ENCODE measurements at places on chromosomes 13 and 19. TPM values are rescaled to one million over a fixed set of nuclear protein-coding genes. Genes with fewer than 3 reads are reported as not detected.

NBEA gene
- 16.1 TPM for total RNA-seq

HSH2D gene
- 0.07 TPM for total RNA-seq

- no peak for DNase-seq
These were observed 33.3 kb upstream of the MICU2 start for GRCh38 chr13:21637296-21637695.

DNA sequence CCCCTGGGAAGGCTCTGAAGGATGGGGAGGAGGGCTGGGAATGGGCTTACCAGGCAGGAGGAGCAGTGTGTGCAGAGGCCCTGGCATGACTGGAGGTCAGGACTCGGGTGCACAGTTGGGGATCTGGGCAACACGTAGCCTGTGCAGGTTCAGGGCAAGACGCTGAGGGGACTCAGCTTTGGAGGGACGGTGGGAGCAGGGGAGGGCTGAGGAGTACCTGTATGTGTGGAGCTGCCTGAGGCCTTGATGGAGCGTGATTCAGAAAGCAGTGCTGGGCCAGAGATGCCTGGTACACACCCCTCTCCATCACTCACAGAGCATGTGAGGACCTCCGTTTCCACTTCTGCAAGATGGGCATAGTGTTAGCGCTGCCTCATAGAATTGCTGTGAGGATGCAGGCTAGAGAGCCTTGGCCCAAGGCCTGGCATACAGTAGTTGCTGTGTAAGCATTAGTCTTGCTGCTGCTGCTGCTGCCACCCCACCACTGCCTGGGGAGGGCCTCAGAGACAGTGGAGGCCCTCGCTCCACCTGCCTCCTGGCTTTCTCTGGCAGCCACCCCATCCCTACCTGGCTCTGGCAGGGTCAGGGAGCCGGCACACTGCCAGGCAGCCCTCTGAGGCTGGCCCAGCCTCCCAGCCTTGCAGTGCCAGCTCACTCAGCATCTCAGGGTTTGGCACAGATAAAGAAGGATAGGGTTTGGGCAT is 2.4 kb downstream of the PAK4 start:
- peak; percentile 40 for DNase-seq

- DNase-seq: no peak
These were observed 809.6 kb downstream of the EFNB2 start for GRCh38 chr13:105725887-105726286.

- no peak for DNase-seq
These were observed 365.4 kb downstream of the NDFIP2 start for GRCh38 chr13:79846386-79846785.

GRCh38 chr19:50362030-50362412 is 3.4 kb downstream of the NAPSA start:
- DNase-seq: no peak

- DNase-seq: no peak
These were observed 13.0 kb downstream of the CCNA1 start for GRCh38 chr13:36445278-36445677.

GRCh38 chr19:54262066-54262465 is 5.0 kb upstream of the LILRB5 start:
- DNase-seq: no peak

HIPK4 gene
- total RNA-seq: 0.15 TPM

DNA sequence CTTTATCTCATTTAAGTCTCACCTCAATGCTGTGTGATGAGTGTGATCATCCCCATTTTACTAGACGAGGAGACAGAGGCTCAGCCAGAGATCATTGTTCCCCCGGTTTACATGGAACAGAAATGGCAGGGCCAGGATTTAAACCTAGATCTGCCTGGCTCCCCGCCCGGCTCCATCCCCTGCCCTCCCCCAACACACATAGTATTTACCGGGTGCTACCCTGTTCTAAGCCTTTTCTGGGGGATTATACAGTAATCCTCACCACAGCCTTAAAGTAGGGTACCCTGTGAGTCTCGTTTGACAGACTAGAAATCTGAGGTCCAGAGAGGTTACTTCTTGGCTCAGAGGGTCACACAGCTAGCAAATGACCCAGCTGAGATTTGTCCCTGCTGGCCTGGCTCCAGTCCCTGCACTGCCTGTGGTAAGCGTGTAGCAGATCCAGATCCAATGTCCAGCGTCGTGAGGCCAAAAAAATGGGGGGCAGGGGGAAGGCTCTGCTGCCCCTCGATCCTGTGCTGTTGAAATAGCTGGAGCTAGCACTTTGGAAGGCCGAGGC is 3.8 kb upstream of the KLC3 start:
- DNase-seq: no peak

GRCh38 chr13:77544355-77544754 is 8.8 kb downstream of the SCEL start:
- DNase-seq: peak; percentile 10

KLK2 gene
- total RNA-seq: not detected

DNA sequence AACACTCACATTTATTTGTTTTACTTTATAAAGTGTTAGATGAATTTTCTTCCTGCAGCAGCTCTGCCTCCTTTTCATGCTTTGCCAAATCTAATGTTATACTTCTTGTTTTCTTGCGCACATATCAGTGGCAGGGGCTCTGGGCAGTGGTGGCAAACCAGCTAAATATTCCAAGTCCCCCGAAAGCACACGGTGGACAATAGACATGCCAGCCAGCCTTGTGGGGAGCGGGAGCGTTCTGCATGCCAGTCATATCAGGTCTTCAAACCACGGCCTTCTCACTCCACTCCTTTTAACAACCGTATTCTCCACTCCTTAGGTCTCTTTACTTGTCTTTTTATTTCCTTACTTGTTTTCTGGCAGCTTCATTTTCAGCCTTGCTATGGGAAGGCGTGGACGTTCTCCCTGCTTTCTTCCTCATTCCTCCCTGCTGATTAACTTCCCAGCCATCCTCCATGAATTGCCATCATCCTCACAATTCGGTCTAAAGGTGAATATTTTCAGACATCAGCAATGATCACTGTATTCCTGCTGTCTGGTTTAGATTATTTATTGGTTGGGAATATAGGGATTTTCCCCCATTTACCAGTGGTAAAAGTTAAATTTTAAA is 77.1 kb upstream of the WASF3 start:
- peak; percentile 3 for DNase-seq

GRCh38 chr19:18008814-18009213 is 844 bp downstream of the ARRDC2 start:
- peak; percentile 35 for DNase-seq

DNA sequence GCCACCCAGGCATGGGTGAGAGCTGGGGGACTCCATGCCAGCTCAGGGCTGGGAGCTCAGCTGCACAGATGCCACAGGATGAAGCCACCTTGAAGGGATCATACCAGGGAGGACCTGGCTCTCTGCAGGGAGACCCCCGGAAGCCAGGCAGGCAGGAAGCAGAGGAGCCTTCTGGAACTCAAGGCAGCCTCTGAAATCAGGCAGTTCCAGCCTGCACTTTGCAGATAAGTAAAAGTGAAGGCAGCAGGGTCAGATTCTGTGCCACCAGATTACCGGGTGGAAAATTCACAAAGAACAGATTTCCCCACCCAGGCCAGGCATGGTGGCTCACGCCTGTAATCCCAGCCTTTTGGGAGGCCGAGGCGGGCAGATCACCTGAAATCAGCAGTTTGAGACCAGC is 2.5 kb downstream of the TMEM259 start:
- DNase-seq: no peak

ZNF627 gene
- 20.1 TPM for total RNA-seq

DNA sequence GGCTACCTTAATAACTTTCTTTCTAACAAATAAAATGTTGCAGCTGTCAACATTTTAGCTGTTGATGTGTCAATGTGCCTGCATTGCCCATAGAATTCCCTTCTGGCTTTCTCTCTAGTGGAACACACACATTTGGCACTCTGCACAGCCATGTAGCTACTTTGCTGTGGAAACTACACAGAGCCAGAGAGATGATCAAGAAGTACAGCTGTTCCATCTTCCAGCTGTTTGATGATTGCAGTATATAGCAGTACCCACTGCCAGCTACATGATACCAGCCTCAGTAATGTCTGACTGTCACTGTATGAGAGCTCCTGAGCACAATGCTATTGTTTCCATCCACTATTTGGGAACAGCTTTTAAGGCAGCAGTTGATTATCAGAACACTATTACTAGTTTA is 843.0 kb downstream of the PCDH17 start:
- DNase-seq: no peak

DNA sequence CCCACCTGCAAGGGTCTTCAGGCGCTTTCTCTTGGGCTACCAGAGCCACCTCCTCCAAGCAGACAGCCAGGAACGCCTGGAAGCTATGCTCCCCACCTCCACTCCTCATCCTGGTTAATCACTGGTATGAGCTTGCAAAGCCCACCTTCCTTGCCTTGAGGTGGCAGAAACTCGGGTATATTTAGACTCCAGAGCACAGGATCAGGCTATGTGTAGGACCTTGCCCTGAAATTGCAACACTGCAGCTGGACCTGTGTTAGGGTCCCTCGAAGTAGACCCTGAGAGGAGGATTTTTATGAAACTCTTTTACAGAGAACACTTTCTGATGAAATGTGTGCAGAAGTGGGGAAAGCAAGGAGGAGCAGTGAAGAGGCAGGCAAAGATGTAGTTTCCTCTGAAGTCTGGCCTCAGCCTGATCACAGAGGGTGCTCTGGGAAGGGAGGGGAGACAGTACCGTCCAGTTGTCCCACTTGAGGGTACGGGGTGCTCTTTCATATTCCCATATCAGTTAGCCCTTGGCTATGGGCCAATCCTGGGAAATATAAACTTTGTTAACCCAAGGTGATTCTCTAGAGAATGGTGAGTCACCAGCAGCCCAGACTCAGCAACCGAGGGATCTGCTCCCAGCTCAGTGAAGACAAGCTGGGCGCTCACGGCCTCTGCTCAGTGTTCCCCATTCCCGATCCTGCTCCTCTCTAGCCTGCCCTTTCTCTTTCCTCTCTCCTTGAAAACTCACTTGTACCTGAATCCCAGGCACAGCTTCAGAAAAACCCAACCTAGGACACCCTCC is 157.9 kb downstream of the UQCRFS1 start:
- DNase-seq: no peak

DNA sequence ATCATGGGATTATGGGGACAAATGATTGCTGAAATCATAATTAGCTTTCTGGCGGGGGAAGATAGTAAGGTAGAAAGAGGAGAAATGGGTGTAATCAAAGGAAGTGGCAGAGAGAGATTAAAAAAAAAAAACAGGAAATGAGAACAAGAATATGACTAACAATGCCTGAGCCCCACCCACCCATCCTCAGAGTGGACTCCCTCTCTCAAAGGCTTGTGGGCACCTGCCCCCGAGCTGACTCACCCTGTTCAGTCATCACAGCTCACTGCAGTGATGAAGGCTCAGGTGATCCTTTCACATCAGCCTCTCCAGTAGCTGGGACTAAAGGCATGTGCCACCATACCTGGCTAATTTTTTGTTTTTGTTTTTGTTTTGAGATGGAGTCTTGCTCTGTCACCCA is 26.4 kb upstream of the TPT1 start:
- peak; percentile 63 for DNase-seq

C2CD4C gene
- 13.9 TPM for total RNA-seq

DNA sequence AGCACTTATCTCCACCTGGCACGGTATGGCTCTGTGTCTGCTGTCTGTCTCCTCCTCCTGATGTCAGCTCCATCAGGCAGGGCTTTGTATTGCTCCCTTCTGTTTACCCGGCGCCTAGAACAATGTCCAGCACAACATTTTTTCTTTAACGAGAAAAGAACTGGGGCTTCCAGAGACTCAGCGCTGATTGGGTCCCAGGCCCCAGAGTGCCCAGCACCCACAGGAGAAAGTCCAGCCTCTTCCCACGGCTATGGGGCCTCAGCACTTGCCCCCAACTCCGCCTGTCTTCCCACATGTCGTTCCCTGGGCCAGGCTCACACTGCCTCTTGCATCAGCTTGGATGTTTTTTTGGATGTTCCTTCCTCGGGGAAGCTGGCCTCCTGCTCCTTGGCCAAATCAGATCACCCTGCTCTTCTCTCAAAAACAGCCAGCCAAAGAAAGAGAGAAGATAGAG is 6.9 kb downstream of the MYPOP start:
- DNase-seq: no peak

DNA sequence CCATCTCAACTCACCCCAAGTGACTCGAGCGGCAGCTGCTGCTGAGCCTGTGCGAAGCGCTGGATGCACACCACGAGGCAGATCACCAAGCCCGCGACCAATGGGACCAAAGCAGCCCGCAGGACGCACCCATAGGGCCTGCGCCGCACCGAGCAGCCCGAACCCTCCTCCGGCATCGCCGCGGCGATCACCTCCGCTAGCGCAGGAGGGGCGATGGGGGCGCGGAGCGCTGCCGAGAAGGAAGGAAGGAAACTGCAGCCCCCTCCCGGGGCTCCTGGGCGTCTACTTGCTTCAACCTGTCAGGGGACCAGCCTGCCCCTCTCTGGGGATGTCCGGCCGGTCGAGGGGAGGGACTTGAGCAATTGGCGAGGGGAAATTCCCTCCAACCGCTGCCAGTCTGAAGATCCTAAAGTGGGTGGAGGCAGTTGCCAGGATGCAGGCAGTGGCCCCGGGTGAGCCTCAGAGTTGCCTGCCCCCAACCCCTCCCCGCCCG is at the start of gene CD70:
Gene CD70 (minus strand): TSS at position 324 of the 493 bp plus-strand sequence. CDS start 148 bp downstream, at position 176.
- DNase-seq: peak; percentile 88

- peak; percentile 60 for DNase-seq
These were observed 12.4 kb downstream of the PDE4A start for GRCh38 chr19:10432736-10433130.

DNA sequence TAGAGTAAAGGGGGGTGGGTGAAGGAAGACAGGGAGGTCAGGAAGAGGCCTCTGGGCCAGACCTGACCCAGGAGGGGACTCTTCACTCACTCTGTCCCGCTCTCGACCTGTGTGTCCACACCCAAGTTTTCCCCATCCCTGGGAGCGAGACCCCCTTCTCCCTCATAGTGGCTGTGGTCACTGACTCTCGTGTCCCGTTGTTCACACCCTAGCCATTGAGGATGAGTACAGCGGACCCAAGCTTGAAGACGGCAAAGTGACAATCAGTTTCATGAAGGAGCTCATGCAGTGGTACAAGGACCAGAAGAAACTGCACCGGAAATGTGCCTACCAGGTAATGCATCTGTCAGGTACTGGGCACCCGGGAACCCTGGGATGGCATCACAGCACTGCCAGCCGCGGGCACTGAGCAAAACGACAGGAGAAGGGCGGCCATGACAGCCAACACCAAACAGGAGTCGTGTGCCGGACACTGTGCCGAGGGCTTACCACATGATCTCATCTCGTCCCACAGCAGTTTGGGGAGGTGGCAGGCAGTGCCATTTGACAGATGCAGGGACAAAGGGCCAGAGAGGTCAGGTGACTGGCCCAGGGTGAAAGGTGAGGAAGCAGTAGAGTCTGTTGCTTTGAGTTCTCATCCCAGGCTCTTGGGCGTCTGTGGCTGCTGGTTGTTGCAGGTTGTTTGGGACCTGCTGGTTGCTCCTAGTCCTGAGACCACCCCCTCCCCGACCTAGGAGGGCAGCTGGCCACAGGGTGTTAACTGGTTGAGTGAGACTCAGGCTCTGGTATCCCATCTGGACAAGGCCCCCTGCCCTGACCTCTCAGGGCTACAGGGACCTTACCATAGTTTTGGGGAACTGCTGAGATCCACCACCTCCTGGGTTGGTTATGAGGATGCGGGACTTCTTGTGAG is 29.6 kb downstream of the PPP5C start:
- no peak for DNase-seq

MRPL34 gene
- total RNA-seq: 76.7 TPM

CHST8 gene
- total RNA-seq: 39.4 TPM

GRCh38 chr19:15843203-15843893 is 27.9 kb upstream of the OR10H1 start:
- DNase-seq: no peak

- peak; percentile 57 for DNase-seq
These were observed 175.2 kb downstream of the TDRD3 start for GRCh38 chr13:60572003-60572798.

DPF1 gene
- total RNA-seq: 3.0 TPM

Measured in H7 (cell line).